ENCODE measurements at places on chromosomes 6 and 20. TPM values are rescaled to one million over a fixed set of nuclear protein-coding genes. Genes with fewer than 3 reads are reported as not detected.

DNA sequence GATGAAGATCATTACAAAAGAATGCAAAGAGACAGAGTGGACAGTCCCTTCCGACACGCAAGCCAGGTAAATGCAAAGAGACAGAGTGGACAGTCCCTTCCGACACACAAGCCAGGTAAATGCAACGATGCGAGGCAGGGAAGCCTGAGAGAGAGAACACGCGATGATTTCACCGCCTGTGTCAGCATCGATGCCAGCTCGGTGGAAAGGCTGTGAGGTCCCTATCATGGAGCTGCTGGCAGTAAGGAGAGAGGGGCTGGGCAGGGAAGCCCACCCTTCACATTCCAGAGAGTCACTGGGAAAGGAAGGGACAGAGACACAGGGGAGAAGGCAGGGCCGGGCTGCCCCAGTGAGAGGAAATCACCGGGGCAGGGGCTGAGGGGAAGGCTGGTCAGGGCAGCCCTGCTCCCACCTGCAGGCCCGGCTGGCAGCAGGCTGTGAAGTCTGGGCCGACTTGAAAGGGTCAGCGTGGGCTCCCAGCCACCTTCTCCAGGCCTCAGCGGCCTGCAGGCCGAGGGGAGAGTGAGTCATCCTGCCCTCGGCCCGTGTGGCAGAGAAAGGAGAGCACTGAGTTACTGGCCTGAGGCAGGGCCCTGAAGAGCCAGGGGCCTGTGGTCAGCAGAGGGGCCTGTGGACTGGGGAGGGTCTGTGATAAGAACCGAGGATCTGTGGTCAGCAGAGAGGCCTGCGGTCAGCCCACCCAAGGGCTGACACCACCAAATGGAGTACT is 80.4 kb downstream of the DACT2 start:
- DNase-seq, result no peak

DNA sequence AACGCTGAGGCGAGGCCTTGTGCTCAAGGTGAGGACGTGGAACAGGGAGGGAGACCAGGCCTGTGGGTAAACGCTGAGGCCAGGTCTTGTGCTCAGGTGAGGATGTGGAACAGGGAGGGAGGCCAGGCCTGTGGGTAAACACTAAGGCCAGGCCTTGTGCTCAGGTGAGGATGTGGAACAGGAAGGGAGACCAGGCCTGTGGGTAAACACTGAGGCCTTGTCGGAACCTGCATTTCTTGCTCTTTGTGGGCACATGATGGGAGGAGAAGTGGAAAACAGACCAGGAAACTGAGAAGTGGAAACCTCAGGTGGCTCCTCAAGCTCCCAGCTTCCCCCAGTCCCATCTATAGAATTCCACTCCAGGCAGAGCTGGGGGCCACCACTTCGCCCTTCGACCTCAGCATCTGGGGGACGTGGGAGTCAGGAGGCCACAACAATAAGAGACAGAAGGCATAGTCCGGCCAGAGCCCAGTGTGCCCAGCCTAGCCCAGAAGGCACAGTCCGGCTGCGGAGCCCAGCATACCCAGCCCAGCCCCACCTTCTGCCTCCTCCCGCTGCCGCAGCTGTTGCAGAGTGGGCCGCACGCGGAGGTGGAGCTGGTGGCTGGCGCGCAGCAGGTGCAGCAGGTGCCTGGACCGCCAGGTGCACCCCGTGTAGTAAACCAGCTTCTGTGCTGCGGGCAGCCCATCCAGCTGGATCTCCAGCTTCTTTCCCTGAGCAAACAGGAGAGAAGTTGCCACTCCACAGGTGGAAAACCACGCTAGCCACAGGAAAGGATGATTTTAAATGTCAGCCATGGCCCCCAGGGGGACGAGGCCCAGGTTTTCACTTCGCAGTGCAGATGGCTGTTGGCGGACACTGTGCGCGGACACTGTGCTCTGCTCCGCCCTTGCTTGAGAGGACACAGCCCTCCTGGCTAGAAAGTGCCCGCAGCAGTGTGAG is 17.5 kb downstream of the FRMD1 start:
- DNase-seq, result no peak

DNA sequence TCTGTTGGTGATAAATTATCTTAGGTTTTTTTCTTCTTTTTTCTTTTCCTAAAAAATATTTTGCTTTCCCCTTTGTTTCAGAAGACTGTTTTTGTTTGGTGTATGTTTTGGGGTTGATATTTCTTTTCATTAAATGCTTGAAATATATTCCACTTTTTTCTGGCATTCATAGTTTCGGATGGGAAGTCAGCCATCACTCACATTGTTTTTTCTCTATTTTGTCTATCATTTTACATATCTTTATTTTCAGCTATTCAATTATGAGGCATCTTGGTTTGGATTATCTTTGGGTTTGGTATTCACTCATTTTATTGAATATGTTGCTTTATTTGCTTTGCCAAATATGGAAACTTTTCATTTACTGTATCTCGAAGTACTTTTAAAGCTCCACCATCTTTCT is 600.5 kb upstream of the EYS start:
- no peak for DNase-seq

SHLD1 gene
- total RNA-seq, result 3.2 TPM

DNA sequence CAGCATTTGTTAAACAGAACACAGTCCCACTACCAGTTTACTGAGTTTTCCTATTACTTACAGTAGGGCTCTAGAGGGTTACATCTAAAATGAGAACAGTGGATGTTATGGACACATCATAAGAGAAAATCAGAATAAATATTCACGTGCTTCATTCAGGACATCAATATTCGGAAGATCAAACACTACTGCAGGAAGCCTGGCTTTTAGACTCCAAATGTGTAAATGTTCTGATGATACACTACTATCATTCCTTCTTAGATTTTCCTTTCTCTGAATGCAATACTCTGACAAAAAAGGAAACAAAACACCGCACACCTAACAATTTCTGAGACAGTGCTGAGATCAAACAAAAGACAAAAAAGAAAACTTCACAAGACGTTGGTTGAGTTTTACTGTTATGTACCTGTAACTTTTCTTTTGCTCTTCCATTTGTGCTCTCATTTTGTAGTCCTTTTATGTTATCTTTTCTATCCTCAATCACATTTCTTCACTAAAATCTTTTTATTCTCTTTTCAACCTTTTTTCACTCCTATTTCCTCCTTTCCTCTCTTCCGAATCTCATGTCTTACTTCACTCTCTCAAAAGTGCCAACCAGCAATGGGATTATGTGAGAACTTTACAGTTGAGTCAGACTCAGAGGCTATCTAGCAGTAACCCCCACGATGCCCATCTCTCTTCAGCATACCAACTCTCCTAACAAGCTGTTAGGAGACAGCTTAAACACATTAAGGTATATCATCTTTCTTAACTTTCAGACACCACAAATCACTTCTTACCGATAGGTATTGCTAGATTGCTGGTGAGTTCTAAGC is 1.7 kb downstream of the FAM184A start:
- DNase-seq, result no peak

HLA-DOA gene
- 20.8 TPM for total RNA-seq

SLC52A3 gene
- 1.9 TPM for total RNA-seq

FOXC1 gene
- total RNA-seq, result 4.1 TPM

TOX2 gene
- 0.46 TPM for total RNA-seq

CDC40 gene
- 16.6 TPM for total RNA-seq

DNA sequence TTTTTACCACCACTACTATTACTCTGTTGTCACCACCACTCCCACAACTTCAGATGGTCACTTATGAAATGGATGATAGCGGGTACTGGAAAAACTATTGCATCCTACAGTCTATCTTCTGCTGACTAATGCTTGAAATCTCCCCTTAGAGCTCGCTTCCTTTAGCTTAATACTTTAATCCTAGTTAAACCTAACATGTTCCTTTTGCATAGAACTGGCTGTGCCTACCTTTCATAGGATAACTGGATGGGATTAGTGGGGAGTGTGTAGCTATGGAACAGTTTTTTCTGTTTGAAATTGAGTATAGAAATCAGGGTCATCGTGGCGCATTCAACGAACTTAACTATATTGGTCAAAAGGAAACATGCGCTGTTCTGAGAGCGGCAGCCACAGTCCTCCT is 294.7 kb downstream of the FARS2 start:
- DNase-seq, result no peak

- DNase-seq, result no peak
These were observed 140.4 kb downstream of the F13A1 start for GRCh38 chr6:6179858-6180623.
